Stimulated activated CD4-positive, alpha-beta T cell treated with anti-CD3 and anti-CD28 coated beads, Interleukin-15, amount 100 ng/mL, for 1 hour (primary cell): ENCODE measurements at places on chromosomes 4 and X.

GRCh38 chr4:56728512-56728911 is 47.4 kb upstream of the HOPX start:
- no peak for DNase-seq

- DNase-seq, result no peak
Observed at GRCh38 chr4:96093563-96093962, 253.7 kb downstream of the PDHA2 start.

DNA sequence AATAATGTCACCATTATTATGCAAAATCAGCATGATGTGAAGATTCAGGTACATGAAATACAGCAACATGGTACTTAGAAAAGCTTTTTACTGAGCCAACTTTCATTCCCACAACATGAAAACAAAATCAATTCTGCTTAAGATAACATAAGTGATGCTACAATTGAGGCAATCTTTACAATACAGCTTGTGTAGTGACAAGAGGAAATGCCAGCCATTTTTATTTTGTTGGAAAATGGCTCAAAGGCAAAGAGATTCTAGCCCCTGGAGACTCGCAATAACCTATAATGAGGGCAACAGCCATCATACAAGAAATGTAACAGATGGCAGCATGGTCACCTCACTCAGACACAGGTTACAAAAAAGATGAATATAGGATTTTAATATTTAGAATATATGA is 560.4 kb downstream of the SPOCK3 start:
- no peak for DNase-seq

DNA sequence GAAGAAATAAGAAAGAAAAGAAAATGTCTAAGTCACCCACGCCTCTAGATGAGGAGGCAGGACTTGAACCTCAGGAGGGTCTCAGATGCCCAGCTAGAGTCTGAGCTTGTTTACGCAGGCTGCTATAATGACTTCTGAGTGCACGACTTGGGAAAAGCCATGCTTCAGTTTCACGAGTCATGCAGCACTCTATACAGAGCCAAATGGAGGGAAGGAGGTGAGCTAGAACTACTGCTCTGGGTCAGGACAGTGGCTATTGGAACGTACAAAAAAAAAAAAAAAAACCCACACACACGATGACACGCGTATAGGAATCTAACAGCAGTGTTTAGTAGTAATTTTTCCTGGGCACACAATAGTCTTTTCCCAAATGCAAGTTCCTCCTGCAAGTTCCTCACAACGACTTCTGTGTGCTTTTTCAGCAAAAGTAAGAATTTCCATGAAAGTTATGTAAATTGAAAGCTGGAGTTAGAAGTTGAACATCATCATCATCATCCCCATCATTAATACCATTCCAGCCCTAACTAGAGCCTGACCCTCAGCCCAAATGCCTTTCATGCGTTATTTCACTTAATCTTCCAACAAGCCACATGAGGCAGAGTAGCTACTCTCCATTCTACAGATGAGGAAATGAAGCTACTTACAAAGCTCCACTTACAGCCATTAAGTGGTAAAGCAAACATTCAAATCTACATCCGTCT is 36.6 kb downstream of the IRF2 start:
- no peak for DNase-seq

DNA sequence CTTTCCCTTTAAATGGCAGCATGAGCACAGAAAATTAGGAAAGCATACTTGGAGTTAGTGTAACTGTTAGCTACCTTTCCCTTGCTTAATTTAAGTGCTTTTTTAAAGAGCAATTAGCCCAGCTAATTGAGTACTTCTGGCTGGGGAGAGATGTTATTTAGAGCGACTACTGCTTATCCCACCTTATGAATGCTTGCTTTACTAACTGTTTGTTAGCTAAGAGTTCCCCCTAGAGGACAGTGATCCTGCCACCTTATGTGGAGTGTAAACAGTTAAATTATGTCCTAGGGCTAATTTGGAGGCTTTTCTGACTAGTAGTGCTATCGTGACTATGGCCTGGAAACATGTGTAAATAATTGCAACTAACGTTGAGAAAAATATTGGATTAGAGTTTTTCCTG is 909.4 kb downstream of the FSTL5 start:
- no peak for DNase-seq
